ENCODE measurements at places on chromosomes 2 and 18.

- no peak for DNase-seq
These were observed 417.4 kb upstream of the PIK3C3 start for GRCh38 chr18:41537666-41538065.

- peak; percentile 58 for DNase-seq
These were observed 282.4 kb downstream of the MEIS1 start for GRCh38 chr2:66717218-66717905.

DNA sequence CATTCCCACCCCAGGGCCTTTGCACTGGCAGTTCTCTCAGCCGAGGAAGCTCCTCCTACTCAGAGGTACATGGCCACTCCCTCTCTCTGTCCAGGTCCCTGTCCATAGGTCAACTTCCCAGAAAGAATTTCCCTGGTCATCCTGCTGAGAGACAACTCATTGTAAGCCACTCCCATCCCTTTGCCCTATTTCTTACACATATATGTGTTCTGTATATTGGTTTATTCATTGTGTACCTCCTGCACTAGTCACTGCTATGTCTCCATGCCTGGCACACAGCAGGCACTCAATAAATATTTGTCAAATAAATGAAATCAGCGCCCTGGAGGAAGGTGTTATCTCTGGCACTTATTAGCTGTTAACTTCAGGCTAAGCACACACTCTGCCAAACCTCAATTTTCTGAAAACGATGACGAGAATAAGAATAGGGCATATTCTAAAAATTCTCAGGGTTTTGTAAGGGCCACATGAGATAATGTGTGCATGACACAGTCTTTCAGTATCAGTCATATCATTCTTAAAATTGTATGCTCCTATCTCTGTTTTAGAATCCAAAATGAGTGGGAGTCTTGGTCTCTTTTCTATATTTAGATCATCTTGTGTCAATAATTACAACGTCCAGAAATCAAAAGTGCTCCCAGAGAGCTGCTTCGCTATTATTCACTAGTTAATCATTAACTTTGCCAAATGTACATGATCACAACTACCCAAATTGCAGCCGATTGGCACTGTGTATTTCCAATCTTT, 198.0 kb downstream of the ALK start:
- DNase-seq = no peak

- no peak for DNase-seq
These were observed 9.2 kb upstream of the PAIP2B start for GRCh38 chr2:71235930-71236587.

DNA sequence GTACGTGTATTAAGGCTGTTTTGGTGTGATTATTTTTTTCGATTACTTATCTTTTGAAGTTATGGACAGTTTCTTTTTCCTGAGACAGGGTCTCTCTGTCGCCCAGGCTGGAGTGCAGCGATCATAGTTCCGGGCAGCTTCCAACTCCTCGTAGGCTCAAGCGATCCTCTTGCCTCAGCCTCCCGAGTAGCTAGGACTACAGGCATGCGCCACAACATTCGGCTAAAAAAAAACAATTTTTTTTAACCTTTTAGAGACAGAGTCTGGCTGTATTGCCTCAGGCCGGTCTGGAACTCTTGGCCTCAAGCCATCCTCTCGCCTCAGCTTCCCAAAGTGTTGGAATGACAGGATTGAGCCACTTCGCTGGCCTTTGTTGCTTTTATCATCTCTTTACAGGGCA, 945 bp downstream of the HAT1 start:
- DNase-seq = peak; percentile 86

- DNase-seq = no peak
These were observed 188.4 kb downstream of the SEPTIN10 start for GRCh38 chr2:109425411-109425810.

DNA sequence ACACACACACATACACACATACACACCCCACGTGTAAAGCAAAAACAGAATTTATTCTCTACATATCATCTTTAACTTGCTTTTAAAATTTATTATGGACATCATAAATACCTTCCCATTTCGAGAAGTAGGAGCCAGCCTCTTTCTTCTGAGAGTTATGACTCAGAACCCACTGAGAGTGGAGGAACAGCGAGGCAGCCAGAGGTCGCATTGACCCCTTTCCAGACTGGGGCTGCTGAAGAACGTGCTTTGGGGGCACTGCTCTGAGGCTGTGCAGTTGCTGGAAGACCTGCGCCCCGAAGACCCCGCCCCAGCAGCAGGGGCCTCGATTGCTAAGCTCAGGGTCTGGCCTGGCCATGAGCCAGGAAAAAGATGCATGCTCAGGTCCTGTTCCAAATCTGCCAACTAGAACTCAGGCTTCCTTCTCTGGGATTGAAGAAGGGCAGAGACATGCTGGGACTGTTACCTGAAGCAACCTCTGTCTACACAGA, 133.8 kb upstream of the TWIST2 start:
- DNase-seq = peak; percentile 55

DNA sequence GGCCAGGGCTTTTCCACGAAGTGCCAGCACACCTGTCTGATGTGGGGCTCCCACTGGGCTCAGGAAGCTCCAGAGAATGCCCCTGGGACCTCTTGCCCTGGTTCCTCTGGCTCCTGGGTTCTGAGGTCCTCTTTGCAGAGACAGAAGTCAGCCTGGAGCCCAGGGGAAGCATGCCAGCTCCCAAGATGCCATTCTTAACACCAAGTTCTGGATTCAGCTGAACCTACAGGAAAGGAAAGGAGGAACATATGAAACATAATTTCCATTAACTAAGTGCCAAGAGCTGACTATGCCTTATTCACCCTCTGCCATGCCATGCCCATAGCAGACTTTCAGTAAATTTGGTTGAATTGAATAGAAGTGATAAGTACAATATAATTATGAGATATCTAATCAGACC, 21.9 kb downstream of the FAM124B start:
- no peak for DNase-seq

- DNase-seq = peak; percentile 66
These were observed 2.5 kb downstream of the HTRA2 start for GRCh38 chr2:74532222-74532621.

DNA sequence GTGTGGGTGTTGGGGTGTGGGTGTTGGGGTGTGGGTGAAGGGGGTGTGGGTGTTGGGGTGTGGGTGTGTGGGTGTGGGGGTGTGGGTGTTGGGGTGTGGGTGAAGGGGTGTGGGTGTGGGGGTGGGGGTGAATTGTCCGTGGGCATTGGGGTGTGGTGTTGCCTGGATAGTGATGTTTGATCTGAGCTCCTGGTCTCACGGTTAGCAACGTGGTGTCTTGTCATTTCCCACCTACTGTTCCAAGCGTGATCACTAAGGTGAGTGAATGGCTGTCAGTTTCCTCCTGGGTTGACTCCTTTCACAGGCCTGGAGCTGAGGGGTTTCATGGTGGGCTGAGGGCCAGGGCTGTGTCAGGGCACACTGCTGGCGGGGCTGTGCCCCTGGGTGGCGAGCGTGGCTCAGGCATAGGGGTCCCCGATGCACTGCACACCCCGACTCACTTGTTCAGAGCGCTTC, 27.2 kb downstream of the RTP5 start:
- no peak for DNase-seq

DNA sequence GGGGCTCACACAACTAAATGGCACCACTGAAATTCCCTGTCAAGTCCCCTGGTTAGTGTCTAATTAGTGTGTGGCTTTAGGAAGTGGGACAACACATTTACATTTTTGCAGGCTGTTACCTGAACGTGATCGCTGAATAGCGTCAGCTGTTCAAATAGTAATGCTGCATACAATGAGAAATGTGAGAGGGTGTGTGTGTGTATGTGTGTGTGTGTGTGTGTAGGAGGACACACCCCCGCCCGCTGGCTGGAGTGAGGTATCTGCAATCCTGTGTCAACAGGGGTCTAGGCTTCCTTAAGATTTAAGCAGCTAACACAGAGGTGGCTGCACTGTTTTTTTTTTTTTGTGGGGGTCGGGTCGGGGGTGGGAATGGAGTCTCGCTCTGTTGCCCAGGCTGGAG, 4.8 kb upstream of the LYPD6B start:
- no peak for DNase-seq

DNA sequence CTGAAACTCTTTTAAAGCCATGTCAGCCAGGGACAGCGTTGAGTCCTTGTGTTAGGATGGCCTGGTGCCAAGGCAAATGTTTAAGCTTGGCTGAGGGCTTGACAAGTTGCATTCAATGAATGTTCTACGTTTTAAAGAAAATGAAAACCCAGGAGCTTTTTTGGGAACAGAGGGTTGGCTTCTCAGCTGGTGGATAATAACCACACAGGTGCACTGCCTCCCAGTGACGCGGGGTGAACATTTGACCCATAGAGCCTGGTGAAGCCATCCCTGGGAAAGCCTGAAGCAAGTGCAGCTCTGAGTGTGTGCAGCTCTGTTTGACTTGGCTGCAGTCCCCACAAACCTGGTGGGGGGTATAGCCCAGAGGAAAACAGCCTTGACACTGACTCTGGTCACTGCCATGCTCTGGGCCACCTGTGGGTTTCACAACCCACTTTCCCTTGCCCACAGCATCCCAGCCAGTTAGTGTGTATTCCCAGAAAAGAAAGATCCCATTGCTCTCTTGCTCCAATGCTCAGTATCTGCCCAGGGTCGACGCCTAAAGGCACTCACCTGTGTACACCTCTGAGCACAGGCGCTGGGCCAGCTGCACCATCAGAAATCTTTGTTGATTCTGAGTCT, 874.9 kb downstream of the RNF144A start:
- no peak for DNase-seq

DNA sequence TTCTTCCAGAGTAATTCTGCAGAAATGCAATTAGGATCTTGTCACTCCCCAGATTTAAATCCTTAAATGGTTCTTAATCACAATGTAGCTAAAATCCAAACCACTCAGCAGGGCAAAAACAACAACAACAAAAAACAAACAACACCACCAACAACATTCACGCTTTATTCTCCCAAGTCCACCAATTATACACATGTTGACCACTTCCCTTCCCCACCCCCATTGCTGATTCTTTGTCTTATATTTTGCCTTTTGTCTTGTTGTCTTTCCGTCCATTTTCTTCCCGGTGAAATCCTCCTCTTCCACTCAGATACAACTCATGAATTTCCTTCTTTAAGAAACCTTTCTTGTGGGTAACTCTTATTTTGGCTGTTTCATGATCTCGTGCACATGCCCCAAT, 902.8 kb downstream of the EPHA4 start:
- no peak for DNase-seq
